NCI-H187 treated with DMSO at 0.1 percent for 48 hours (cell line): ENCODE measurements at places on chromosomes 16 and 17.

DNA sequence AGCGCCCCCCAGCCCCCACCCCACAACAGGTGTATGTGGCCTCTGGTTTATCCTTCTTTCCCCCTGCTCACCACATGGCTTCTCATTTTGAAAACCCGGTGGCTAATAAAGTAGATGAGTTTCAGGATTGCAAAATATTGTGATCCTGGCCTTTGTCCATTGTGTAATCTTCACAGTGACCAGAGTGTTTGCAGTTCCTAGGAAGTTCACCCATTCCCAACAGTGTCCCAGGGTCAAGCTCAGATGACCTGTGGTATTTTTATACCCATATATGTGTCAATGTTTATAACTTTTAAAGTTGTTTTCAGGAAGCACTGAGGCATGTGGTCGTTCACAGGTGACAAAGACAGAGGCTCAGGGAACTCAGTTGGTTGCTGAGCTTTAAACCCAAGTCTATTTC, 721.9 kb downstream of the WWOX start:
- DNase-seq = no peak

- no peak for DNase-seq
These were observed 108.5 kb downstream of the CYB561 start for GRCh38 chr17:63337579-63337978.

GRCh38 chr16:30667361-30667905, 9.2 kb downstream of the FBRS start:
- no peak for DNase-seq

- no peak for DNase-seq
These were observed 12.7 kb upstream of the SSTR2 start for GRCh38 chr17:73151916-73152632.

GRCh38 chr16:30924076-30924912, 922 bp downstream of the FBXL19 start:
- no peak for DNase-seq

DNA sequence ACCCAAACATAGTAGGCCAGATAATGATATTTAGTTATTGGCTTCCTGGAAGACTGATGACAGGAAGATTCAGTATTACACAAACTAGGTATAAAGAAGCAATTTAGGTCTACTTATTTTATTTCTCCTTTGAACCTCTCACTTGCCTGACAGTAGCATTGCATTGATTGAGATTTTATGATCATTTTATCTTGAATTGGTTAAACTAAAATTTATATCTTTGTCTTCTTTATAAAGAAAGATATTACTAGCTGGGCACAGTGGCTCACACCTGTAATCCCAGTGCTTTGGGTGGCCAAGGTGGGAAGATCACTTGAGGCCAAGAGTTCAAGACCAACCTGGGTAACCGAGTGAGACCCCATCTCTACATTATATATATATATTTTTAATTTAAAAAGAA, 14.4 kb downstream of the HLF start:
- DNase-seq = no peak

GRCh38 chr17:47719411-47720152, 13.5 kb upstream of the TBX21 start:
- DNase-seq = no peak

GRCh38 chr16:65889533-65889966, 476.9 kb upstream of the CDH5 start:
- DNase-seq = no peak

GRCh38 chr17:38554430-38555350, 51.1 kb downstream of the SRCIN1 start:
- DNase-seq = no peak

GRCh38 chr17:74833501-74834377, 25.9 kb downstream of the GRIN2C start:
- no peak for DNase-seq

- DNase-seq = no peak
These were observed 47.4 kb upstream of the ZFHX3 start for GRCh38 chr16:73095142-73095820.

DNA sequence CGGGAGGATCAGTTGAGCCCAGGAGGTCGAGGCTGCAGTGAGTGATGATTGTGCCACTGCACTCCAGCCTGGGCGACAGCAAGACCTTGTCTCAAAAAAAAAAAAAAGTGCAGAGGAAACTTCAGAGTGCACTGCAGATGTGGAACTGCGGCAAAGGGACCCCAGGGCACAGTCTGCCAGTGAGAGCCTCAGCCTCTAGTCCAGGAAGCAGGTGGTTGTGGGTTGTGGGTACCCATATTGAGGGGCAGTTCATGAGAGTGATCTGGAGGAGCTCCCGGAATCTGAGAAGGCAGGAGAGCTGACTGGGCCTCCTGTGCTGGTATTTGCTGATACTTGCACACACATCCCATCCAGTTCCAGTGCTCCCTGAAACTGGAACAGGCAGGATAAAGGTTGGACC, 13.1 kb downstream of the FOXN1 start:
- DNase-seq = no peak

DNA sequence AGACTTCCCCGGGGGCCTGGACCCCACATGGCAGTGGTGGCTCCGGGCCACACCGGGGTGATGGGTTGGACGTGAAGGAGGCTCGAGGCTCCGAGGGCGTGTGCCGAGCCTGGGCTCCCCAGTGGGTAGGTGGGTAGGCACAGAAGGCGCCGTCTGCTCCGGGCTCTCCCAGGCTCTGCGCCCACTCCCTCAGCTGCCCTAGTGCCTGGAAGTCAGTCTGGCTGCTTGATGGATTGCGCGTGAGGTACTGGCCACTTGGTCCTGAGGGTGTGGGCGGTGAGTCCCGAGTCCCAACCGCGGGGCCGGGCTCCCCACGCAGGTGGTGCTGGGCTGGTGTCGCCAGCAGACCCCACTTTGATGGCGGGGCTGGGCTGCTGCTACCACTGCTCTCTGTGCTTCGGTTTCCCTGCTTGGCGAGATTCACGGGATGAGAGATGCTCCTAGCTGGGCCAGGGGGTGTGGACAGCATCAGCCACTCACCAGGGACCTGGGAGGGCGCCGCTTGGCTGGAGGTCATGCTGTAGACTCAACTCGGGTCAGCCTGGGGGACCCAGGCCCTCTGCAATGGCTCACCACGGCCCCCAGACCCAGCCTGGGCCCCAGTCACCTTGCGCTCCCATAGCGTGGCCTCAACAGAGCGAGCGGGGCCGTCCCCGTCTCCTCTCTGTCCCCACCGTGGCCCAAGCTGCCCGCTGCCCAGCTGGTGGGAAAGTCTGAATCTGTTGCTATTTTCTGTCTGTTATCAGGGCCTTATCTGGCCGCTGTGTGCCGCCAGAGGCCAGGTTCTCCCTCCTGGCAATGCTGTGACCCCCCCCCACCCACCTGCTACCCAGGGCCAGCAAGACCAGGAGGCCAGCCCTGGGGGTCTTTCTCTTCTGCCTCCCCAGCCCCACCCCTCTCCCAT, 26.1 kb downstream of the ZFPM1 start:
- DNase-seq = no peak

- DNase-seq = no peak
These were observed 17.6 kb downstream of the MAP1LC3B start for GRCh38 chr16:87409781-87410180.

DNA sequence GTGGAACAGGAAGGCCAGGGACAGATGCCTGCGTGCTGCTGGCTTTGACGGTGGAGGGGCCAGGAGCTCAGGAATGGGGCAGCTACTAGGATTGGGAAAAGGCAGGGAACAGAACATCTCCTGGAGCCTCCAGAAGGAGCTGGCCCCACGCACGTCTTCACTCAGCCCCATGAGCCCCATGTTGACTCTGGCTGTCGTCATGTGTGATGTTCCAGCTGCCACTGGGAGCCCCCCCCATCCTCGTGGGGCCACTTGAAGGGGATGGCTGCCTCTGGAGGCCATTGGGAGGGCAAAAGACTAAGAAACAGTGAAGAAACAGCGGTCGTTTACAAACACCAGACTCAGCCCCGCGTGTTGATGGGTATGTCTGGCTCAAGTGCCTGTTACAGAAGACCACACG, 18.5 kb upstream of the APRT start:
- DNase-seq = no peak

GRCh38 chr17:81294512-81295030, 536 bp downstream of the SLC38A10 start:
- no peak for DNase-seq
